Hypothalamus (tissue), 51 donors: ENCODE measurements at places on chromosomes 4 and X.

GRCh38 chr4:26873391-26874026 is 12.9 kb downstream of the STIM2 start:
- DNase-seq, result no peak

- DNase-seq, result no peak
Observed at GRCh38 chr4:23970201-23970850, 80.5 kb upstream of the PPARGC1A start.

GRCh38 chr4:166972071-166972470 is 262.2 kb downstream of the SPOCK3 start:
- DNase-seq, result no peak

GRCh38 chr4:95129821-95130311 is 372.1 kb downstream of the BMPR1B start:
- no peak for DNase-seq

DNA sequence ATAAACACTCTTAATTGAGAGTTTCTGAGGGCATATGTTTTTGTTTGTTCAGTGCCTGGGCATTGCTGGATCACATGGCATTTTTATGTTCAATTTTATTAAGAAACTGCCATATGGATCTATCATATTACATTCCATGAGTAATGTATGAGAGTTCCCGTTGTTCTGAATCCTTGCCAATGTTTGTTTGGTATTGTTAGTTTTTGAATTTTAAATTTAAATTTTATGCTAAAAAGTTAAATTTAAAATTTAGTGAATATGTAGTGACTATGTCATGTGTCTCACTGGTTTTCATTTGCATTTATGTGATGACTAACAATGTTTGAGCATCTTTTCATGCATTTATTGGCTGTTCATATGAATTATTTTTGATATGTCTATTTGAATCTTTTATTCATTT is 54.8 kb upstream of the GEMIN8 start:
- no peak for DNase-seq

GRCh38 chr4:153432965-153433753 is 33.0 kb upstream of the TMEM131L start:
- DNase-seq, result no peak
